Stromal cell of bone marrow (primary cell): ENCODE measurements at places on chromosomes 1 and 21.

GRCh38 chr21:42786884-42787283 is 92.5 kb downstream of the WDR4 start:
- no peak for DNase-seq

- no peak for DNase-seq
Observed at GRCh38 chr1:234983564-234984238, 144.9 kb downstream of the TOMM20 start.

- no peak for DNase-seq
Observed at GRCh38 chr21:32768530-32768929, 3.0 kb downstream of the PAXBP1 start.

DNA sequence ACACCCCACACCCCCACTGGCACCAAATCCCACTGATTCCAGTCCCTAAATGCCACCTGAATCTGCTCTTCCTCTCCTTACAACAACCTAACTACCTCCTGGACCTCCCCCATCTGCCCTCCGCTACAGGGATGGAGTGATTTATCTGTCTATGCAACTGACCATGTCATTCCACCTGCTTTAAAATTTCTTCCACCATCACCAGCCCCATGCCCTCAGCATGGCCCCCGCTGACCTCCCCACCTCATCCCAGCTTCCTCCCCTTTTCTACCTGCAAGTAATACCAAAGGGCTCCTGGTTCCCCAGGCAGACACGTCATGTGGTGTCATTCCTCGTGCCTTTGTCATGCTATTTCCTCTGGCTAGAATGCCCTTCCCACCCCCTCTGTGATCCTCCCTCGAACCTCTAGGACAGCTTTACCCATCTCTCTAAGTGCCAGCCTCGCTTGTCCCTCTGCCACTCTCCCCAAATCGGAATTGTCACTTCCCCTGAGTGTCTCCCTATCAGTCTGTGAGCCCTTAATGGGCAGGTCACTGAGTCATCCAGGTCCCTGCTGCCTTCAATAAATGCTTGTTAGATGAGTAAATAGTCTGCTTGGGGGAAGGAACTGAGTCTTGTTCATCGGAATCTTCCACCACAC is 3.7 kb downstream of the GJB4 start:
- no peak for DNase-seq

- DNase-seq = no peak
Observed at GRCh38 chr1:192933744-192934143, 124.9 kb downstream of the RGS2 start.

DNA sequence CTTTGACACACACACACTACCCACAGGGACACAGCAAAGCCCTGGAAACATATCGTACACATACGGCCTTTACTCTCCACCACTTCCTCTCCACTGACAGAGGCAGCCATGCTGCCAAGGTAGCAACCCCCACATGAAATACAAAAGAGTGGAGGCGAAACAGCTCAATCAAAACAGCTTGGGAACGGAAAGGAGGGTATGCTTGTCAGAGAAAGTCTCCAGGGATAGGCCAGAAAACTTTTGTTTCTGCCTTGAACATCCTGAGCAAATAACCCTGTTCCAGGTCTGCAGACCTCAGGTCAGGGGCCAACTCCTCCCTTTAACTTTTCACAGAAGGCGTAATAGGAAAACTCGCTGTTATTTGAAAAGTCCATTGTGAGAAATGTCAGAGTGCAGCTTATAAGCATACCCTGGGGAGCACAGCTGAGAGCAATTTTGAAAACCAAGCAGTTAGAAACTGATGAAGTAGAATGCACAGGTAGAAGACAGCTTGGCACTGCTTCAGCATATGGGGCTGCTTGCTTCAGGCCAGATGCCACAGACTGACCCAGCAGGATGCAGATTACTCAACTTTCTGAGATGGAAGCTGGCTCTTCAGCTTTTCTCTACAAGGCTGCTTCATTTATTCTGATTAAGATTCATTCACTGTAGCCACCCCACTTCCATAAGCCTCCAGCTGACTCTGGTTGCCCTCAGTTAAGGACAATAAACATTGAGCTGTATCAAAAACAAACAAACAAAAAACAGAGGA is 18.0 kb downstream of the KIAA0319L start:
- no peak for DNase-seq
